ENCODE measurements at places on chromosomes 11 and 22.

- no peak for DNase-seq
Observed at GRCh38 chr11:70869054-70869453, 383.3 kb downstream of the SHANK2 start.

- no peak for DNase-seq
Observed at GRCh38 chr11:77030834-77031414, 3.3 kb upstream of the B3GNT6 start.

- no peak for DNase-seq
Observed at GRCh38 chr11:16280256-16280682, 76.1 kb downstream of the SOX6 start.

DNA sequence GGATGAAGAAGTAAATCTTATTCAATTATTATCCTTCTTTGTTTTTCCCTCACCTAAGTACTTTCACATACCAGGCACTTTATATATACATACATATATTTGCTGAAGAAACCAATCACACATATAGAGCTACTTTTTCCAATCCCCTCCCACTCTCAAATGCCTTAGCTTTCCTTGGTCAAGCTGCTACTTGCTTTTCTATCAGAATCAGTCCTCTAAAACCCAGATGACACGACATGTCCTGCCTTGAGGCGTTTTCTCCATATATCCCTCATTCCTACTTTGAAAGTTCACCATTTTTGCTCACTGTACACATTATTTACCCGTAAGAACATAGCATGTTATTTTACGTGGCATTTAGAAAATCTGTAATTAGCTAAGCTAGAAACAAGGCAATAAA is 5.4 kb downstream of the RAB38 start:
- no peak for DNase-seq

DNA sequence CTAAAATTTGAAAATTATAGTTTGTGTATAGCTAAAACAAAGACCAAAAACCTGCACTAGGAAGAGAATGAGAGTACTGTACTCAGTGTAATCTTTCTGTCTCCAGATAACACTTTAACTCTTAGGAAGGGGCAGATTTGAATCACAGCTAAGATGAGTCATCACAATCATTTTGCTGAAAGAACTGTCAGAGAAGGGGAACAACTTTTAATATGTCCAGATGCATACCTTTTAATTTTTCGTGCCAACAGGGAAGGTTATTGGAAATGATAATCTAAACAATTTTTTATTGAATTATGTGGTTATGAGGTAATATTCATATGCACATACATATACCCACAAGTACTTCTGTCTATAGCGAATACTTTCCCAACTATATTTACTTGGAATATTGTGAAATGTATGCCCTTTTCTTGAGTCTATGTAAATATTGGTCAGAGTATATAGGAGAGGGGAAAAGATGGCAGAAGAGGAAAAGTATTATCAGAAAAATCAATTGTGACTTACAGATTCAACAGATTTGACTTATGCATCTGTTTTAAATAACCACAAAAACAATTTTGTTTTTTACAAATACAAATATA is 51.1 kb upstream of the MUC15 start:
- DNase-seq = no peak

DNA sequence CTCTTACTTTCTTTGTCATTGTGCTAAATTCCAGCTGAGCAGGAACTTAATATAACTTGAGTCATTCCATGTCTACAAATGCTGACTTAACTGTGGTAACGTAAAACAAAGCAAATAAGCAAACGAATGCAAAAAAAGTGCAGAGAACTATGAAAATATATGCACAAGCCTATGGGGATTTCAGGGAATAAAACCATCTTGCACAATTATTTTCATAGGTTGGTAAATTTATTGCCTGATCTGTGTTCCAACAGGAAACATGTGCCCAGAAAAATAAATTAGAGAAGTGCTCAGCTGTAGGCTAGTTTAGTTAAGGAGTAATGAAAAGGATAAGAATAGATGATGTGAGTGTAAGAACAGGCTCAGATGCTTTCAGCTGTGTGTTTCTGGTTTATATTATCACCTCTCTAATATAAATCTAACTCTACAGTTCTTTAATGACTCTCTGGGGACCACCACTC is 1169.3 kb downstream of the LRRC4C start:
- DNase-seq = no peak
